ENCODE measurements at places on chromosomes 5 and 9.

GRCh38 chr5:132101385-132101880 is 27.8 kb downstream of the CSF2 start:
- no peak for DNase-seq

DNA sequence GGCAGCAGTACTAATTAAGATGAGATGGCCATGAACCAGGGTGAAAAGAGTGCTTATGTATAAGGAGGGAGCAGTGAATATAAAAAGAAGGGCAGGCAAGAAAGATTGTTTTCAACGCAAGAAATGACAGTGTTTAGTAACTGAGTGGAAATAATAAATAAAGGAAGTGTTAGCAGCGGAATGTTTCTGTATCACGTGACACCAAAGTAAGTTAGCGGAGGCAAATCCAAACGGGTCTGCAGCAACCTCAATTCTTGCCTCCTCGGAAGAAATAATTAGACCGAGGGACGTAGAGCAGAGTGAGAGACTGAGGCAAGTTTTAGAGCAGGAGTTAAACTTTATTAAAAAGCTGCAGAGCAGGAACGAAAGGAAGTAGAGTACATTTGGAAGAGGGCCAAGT is 15.4 kb upstream of the GAS1 start:
- no peak for DNase-seq

- DNase-seq, result no peak
Observed at GRCh38 chr9:98222885-98223691, 30.7 kb upstream of the CORO2A start.

DNA sequence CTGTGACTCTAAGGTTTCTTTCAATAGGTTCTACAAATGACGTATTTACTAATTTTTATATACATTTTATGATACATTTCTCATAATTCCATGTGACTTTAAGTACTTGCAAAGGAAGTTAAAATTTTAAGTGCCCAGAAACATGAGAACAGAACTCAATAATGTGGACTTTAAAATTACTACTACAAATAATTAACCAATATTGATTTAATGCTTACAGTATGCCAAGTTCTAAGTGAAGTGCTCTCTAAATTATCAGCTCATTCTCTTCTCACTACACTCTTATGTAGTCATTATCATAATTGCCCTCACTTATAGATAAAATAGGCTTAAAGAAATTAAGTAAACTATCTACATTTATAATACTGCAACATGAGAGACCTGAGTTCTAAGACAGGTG is 1690.7 kb upstream of the CDH9 start:
- DNase-seq, result no peak

- no peak for DNase-seq
Observed at GRCh38 chr5:56123531-56124243, 109.4 kb downstream of the ANKRD55 start.

- no peak for DNase-seq
Observed at GRCh38 chr9:37017546-37017945, 16.5 kb downstream of the PAX5 start.

GRCh38 chr9:96617439-96618185 is 2.0 kb downstream of the CDC14B start:
- DNase-seq, result no peak

- no peak for DNase-seq
Observed at GRCh38 chr5:163478126-163478981, 17.9 kb downstream of the HMMR start.

DNA sequence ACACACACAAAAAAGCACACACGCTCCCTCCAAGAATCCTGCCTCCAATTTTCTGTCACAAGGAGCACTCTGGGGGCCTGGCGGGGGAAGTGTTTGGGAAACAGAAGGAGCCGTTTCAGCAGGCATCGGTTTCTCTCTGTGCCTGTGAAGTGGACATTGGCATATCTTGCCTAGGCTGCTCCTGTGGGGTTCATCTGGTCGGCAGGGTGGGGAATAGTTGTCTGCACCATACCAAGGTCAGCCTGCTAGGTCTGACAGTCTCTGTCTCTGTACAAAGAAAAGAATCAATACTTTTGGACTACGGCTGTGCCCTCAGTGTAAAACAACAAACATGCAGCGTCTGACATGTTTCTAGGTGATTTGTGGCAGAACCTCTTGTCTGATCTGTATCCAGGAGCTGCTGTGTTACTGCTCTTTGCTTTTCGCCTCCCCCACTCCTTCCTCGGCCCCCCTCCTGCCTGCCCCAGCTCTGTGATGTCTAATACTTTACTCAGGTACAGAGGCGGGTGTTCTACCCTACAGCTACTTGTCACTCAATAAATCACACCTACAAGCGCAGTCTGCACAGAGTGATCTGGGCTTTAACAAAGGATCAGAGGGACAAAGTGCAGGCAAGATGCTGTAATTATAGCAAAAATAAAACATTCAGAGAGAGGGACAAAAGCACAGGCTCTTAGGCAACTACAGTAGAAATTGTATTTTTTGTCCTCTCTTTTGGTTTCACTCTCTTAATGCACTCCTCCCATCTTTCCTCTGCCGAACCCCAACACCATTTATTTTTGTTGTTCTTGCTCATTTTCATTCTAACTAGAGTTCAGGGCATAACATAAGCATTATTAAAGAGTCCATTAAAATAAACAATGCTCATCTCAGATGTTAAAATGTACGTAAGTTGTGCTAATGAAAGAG is 216.7 kb downstream of the BNC2 start:
- no peak for DNase-seq

GRCh38 chr5:24621792-24622191 is 23.0 kb downstream of the CDH10 start:
- DNase-seq, result no peak

- DNase-seq, result no peak
Observed at GRCh38 chr9:100880284-100880683, 148.2 kb upstream of the PLPPR1 start.

DNA sequence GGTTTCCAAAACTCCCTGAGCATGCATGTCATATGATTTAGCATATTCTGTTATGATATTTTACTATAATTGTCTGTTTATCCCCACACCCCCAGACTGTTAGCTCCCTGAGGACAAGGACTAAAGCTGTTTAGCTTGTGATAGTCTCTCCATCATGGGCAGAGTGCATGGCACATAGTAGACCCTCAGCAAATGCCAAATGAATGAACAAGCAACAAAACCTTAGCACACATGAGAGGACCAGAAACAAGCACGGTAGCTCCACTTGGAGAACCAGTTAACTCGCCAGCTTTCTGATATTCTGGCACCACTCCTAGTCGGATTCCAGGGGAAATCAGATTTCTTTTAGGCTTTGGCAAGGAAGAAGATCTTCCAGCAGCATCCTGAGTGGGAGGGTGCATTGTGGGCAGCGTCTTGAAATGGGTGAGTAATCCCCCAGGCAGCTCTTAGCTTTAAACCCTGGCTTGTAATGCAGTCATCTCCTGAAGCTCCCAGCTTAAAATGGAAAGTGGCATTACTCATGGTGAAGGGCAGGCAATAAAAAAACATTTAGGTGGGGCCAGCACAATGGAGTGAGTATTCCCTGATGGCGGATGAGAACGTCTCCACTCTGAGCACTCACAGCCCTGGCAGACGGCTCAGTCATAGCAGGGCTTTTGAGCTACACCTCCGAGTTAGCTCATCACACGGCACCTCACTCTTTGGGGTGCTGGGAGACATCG is 41.1 kb downstream of the FGF1 start:
- DNase-seq, result no peak

- no peak for DNase-seq
Observed at GRCh38 chr5:130270786-130271185, 366.5 kb downstream of the CHSY3 start.

DNA sequence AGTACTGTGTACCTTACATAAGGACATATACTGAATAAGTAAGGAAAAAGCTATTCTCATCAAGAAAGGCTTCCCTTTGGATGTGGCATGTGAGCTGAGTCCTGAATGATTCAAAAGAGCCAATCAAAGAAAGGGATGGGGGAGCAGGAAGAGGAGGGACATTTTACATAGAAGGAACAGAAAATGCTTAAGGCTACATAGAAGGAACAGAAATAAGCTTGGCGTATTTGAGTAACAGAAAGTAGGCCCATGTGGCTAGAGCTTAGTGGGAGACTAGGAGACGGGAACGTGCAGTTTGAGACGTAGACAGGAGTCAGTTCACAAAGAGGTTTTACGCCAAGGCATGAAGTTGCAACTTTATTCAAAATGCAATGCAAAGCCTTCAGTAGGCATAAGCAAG is 126.3 kb downstream of the CEMIP2 start:
- DNase-seq, result no peak

DNA sequence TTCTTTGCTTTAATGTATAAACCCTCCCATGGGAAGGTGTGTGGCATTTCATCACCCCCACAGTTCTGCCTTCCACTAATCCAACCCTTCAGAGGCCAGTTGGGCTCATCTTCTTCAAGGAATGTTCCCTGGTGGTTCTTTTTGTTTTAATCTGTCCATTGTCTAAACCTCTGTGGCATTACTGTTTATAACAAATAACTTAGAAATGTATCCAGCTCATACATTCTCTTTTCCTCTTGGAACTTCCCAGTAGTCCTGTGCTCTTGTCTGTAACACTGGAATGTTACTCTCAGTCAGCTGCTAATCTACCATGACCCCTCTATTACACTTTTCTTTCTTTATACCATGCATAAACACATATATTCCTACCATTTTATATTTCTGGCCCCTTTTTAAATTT is 213.5 kb upstream of the TARS1 start:
- DNase-seq, result no peak

DNA sequence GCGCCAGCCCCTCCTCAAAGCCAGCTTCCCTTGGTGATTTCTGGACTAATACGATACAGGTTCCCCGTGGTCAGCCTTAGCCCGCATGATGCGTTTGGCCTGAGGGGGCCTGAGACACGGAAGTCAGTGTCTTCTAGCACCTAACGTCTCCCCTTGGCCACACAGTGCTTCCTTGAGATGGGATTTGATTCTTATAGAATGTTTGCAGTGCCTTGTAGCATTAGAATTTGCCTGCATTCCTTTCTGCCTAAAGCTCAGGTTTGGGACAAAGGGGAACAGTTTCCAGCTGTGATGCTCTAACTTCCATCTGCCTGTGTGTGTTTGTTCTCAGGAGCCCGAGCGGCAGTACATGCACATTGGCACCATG is 34.4 kb downstream of the CFAP90 start:
- no peak for DNase-seq

- no peak for DNase-seq
Observed at GRCh38 chr9:96209407-96210271, 92.3 kb downstream of the HSD17B3 start.

- no peak for DNase-seq
Observed at GRCh38 chr9:113464286-113464660, 746 bp downstream of the RGS3 start.

DNA sequence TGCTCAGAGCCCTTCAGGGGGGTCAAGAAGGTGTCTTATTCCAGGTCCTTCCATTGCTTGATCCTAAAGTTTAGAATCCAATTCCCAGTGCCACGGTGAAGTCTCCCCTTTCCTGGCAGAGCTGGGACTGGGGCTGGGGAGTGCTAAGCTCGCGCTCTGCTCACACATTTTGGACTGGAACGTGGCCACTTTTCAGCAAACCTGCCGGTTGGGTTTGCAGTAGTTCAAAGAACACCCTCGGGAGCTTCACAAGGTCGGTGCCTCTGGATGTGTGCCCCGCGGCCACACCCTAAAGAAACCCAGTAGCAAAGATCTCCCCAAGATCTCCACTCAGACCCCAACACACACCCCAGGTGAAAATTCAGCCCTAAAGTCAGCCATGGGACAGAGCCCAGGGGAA is at the start of gene C9orf152:
Gene C9orf152, minus strand, starts transcription at position 129 of the 400 bp plus-strand sequence. CDS start 580 bp downstream, outside the sequence.
- DNase-seq, result no peak

GRCh38 chr5:158914008-158915000 is 185.4 kb downstream of the EBF1 start:
- no peak for DNase-seq

GRCh38 chr5:117295941-117296340 is 721.3 kb upstream of the SEMA6A start:
- DNase-seq, result no peak

DNA sequence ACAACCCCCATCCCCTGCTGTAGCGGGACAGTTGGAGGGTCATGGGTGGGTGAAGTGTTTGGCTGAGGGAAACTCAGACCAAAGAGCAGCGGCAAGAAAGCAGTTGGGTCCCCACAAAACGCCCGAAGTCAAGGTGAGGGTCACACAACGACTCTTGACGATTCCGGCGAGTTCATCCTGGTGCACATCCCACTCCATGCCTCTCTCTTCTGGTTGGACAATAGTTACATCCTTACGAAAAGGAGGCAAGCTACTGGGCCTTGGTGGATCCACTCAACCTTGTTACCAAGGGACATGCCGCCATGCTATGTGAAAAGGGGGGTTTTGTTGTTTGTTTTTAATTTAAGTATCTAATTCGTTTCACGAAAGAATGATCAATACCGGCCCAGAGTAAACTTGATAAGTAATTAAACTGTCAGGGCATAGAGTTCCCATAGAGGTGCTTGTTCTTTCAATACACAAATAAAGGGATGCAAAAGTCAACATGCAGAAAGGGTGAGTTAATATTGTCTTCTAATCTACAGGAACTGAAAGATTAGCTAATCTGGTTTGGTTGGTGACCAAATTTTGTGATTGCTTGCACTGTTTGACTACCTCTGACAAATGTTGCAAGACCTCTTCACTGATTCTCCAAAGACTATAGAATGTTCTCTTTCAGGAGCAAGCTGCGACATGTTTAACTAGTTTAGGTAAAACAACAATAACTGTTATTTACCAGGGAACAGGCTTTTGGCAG is 732 bp upstream of the SMIM15 start:
- DNase-seq, result no peak

DNA sequence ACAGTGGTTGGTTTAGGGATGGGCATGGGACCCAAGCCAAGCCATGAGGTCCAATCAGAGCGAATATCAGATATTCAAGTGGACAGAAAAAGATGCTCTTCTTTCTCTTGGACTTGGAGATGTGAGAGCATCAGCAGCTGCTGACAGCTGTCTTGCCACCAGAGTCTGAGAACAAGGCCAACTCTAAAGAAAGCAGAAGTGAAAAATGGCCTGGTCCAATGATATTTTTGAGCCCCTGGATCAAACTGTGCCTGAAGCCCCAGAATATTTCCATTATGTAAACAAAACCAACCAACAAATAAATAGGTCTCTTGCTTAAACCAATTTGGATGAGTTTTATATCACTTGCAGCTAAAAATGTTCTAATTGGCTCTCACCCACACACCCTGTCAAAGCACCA is 30.7 kb upstream of the JADE2 start:
- no peak for DNase-seq

- no peak for DNase-seq
Observed at GRCh38 chr9:4861145-4861544, 68.4 kb downstream of the RCL1 start.

- DNase-seq, result no peak
Observed at GRCh38 chr5:168879929-168880328, 300.8 kb upstream of the PANK3 start.

- DNase-seq, result peak; percentile 49
Observed at GRCh38 chr9:38621434-38622287, 1.3 kb upstream of the ANKRD18A start.

GRCh38 chr5:602466-603035 is 9.6 kb upstream of the CEP72 start:
- DNase-seq, result no peak

DNA sequence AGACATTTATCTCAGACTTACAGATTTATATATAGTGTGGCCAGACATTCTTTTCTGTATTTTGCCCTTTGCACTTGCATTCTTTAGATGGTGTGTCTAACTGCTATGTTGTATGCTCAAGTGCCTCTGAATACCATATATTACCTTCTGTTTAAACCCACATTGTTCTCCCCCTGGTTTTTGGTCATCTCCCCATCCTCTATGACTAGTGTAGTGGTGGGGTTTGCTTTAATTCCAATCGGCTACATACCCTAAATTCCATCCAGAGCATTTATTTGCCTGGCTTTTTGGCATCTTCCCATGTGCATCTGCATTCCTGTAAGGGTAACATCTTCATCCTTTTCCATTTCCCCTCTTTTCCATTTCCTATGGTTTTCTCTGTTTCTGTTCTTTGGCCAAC is 271.0 kb upstream of the SLC30A5 start:
- no peak for DNase-seq

GRCh38 chr5:115470921-115471320 is 73.7 kb downstream of the FEM1C start:
- no peak for DNase-seq
